ENCODE measurements at places on chromosomes 7 and 10.

GRCh38 chr10:122042836-122043235 is 53.9 kb downstream of the TACC2 start:
- DNase-seq, result no peak

DNA sequence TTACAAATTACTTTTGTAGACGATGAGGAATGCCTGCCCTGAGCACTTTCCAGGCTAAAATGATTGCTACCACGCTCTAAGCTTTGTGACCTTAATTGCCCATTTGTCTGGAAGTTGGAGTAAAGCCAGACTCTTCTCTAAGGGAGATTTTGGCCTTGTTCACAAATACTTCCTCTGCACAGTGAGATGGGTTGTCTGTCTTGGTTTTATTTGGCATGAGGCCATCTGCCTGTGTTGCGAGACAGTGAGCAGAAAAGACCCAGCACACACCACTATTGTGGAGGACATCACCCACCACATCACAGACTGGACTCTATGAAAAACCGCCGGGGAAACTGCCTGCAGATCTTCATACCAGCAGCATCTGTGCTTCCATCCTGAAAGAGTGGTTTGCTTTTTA is 138.4 kb downstream of the BICC1 start:
- no peak for DNase-seq

DNA sequence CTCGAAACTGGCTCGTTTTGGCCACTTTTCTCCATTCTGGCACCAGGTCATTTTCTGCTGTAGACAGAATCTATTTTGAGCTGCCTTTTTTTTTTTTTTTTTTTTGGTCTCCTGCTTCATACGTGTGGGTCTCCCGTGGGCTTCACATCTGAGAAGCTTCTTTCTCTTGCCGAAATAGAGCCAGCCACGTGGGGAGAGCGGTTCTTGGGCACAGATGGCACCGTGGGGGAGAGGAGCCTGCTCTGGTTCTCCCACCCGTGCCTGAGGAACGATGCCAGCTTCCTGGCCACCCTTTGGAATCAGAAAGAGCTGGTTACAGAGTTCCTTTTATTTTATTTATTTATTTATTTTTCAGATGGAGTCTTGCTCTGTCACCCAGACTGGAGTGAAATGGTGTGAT is 48.7 kb upstream of the OCM2 start:
- no peak for DNase-seq

- no peak for DNase-seq
Observed at GRCh38 chr7:141193066-141193465, 119.2 kb downstream of the TMEM178B start.

- no peak for DNase-seq
Observed at GRCh38 chr10:22022257-22023032, 18.9 kb upstream of the DNAJC1 start.

DNA sequence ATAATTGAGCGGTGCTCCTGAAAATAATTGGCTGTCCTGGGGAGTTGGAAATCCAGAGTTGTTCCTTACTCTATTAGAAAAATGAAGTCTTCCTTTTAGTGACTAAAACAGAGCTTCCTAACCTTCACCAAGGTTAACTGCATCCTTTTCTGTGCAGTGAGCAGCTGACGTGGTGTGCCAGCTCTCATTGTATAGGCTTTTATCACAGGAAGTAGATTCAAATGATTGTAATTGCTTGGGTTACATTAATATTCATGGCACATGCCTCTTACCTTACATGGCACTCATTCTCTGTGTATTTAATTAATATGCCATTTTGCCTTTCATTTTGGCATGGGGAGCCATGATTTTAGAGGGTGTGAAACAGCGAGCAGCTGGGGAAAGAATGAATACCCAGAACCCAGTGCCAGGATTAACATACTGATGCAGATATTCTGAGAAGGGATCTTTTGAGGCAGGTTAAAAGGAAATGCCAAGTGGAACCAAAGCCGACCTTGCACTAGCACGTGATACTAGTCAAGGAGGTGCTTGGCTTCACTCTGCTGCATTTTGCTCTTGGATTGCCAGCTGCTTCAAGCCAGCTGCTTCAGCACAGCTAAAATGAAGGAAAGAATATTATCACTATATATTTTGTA is 115.3 kb downstream of the ST7 start:
- DNase-seq, result no peak

GRCh38 chr10:51233337-51234100 is 159.2 kb downstream of the PRKG1 start:
- no peak for DNase-seq

DNA sequence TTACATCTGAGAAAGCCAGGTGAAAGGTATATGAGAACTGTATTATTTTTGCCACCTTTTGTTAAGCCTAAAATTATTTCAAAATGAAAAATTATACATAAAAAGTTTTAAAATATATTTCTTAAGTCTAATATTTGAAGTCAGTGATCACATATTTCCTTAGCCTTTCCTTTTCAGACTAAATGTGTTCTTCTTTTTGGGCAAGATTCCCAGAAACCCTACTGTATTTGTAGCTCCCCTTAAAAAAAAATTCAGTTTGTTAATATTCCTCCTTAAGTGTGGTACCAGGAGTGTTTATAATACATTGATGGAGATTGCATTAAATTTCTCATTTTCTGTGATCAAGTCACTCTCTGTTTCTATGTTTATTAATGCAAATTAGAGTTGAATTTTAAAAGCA is 22.8 kb downstream of the DNAJC1 start:
- DNase-seq, result no peak

DNA sequence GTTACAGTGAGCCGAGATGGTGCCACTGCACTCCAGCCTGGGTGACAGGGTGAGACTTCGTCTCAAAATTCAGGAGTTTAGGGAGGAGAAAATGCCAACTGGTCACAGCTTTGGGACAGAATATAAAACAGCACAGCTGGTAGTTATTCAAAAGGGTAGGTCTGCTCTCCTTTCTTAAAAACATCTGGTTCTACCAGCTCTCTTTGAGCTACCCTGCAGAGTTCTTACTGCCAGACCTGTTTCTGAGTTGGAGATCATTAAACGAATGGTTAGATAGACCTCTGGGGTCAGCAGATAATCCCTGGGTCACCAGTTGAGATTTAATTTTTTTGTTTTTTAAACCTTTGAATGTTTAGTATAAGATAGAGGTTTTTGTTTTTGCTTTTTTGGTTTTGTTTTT is 52.6 kb downstream of the MCU start:
- no peak for DNase-seq

GRCh38 chr10:123147635-123148413 is at the start of gene HMX2:
HMX2 (plus strand) TSS chr10:123148136; CDS start chr10:123148379, 243 bp downstream.
- no peak for DNase-seq

DNA sequence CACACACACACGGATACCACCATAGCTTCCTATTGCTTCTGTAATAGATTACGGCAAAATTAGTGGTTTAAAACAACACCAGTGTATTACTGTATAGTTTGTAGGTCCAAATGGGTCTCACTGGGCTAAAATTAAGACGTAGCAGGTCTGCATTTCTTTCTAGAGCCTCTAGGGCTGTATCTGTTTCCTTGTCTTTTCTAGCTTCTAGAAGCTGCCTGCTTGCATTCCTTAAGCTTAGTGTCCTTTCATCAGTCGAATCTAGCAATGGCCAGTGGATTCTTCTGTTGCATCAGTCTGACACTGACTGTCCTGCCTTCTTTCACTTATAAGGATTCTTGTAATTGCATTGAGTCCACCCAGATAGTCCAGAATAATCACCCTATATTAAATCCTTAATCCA is 882.3 kb downstream of the PCDH15 start:
- DNase-seq, result no peak

DNA sequence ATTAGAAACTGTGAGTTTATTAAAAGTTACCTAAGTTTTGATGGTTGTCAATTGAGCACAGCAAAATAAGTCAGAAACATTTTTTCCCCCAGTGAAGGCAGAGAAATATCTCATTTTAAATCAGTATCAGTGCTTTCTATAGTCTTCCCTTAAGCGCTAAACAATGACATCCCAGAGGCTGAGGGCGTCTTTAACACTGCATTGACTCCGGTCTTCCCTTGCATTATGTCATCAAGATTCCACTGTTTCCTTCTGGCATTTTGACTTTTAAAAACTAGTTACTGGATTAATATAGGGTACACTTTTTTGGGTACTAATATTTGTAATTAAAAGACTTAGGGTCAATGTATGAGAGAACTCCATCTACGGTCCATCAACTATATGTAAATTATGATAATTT is 3.9 kb downstream of the GLUD1 start:
- DNase-seq, result no peak

DNA sequence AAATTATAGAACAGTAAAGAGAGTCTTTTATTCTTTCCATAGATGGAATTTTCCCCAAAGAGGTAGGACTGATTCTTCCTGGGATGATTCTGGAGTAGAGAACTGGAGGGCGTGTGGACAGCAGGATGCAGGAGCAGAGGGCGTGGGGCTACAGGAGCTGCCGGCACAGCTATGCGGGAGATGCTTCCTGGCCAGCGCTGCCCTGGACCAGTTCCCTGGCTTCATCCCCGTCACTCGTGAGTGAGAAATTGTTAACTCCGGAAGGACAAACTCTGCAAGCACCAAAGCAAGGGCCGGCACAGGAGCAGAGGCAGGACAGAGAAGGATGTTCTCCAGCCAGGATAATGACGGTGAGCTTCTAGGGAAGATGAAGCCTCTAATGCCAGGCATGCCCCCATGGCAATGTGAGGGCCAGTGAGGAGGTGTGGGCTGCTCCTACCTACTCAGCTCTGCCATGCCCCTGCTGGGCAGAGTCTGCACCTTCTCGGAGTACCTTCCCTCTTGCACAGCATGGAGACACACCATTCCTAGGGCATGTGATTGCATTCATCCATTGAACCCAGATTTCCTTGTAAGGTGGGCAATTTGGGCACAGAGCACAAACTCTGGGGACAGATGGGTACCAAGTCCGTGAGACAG is 760.9 kb upstream of the IGFBP3 start:
- DNase-seq, result no peak

GRCh38 chr7:12357508-12357907 is 46.2 kb downstream of the VWDE start:
- no peak for DNase-seq

- no peak for DNase-seq
Observed at GRCh38 chr7:31864646-31865045, 177.6 kb downstream of the PPP1R17 start.

GRCh38 chr7:131699323-131699722 is 142.9 kb upstream of the PODXL start:
- DNase-seq, result no peak

- DNase-seq, result no peak
Observed at GRCh38 chr7:24870766-24871165, 109.2 kb downstream of the OSBPL3 start.

DNA sequence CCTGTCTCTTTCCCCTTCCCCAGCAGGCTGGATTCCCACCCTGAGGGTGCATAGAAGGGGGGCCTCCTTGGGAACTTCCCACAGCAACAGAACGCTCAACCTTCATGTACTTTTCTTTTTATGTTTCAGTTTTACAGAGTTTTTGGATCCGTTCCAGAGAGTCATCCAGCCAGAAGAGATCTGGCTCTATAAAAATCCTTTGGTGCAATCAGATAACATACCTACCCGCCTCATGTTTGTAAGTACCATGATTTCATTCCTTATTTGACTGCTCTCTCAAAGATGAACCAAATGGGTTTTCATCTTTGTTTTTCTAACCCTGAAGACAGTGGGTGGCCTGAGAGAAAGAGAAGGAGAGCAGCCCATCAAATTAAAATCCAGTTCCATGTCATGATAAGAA is 46.7 kb downstream of the PLPP4 start:
- DNase-seq, result no peak

DNA sequence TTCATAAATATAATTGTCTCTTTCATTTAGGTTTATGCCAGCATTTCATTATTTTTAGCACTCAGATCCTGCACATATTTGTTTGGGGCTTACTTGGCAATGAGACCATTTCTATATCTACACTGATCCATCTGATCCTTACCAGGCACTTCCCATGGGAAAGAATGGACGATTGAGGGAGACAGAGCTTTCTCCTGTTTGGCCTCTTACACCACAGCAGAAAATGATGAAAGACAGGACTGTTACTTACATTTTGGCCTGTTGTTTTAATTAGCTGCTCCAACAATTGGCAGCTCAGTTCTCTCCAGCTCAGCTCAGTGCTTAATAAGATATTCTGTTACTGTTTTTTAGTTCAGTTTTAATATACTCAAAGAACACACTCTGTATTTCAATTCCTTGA is 77.6 kb upstream of the RSU1 start:
- DNase-seq, result no peak

DNA sequence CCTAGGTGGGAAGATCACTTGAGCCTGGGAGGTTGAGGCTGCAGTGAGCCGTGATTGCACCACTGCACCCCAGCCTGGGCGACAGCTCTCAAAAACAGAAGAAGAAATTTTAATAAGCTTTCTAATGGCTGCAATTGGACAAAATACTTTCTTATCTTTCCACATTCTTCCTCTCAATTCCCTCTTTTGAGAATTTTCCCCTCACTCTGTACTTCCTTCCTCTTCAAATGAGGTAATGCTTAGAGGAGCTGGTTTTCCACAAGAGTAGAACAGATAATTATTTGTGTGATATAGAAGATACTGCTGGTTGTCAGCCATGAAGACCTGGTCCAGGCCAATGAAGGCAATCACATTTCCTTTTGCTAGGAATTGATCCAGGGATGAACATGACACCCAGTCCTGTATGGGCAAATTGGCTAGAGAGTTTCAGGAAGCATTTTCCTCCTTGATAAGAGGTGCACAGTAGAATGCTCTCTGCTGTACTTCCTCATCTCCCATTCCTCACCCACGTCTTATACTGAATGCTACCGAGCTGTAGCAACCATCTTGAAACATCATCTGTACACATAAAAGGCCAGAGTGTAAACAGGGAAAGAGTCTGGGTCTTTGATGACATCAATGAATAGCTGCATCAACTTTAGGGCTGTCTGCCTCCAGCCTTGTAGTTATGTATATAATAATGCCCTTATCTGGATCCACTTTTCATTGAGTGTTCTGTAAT is 103.9 kb downstream of the CDK6 start:
- DNase-seq, result no peak

DNA sequence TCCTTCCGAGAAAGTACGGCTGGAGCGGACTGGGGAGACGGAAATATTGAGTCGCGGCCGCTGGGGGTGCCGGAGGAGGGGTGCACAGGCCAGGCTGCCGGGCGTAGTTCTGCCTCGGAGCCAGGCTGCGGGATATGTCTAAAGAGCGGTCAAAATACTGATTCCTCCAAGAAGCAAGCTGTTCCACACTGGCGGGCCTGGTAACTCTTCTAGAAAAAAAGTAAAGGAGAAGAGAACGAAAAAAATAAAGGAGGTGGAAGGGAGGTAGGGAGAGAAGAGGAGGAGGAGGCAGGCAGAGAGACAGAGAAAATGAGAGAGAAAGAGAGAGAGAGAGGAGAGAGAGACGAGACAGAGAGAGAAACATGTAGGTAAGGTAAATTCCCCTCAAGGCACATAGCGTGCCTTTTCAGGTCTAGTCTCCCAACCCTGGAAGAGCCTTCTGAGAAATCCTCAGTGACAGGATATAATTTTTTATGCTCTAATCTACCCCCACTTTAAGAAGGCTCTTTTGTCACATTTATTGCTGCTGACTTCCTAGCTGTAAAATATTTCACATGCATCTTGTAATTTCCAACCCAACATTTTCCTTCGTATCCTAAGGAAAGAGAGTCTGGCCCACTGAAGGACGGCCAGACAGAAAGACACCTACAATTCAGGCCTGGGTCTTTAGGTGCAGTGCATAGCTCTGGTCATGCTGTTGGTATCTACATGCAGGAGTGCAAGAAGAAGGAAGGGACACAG is 5.7 kb downstream of the DLX5 start:
- no peak for DNase-seq
